Caki2 (cell line): ENCODE measurements at places on chromosomes 4 and X.

- peak; percentile 30 for DNase-seq
Measured at GRCh38 chr4:186759990-186760389, 36.3 kb upstream of the FAT1 start.

GRCh38 chr4:14359991-14360390, 642.3 kb upstream of the CPEB2 start:
- no peak for DNase-seq

- peak; percentile 59 for DNase-seq
Measured at GRCh38 chrX:30876367-30876766, 12.7 kb downstream of the TAB3 start.

- no peak for DNase-seq
Measured at GRCh38 chrX:41711021-41711667, 12.8 kb upstream of the GPR82 start.

GRCh38 chr4:5451243-5451642, 257.1 kb downstream of the EVC2 start:
- DNase-seq, result no peak

GRCh38 chr4:184684491-184685189, 35.1 kb downstream of the PRIMPOL start:
- no peak for DNase-seq
